ENCODE measurements at places on chromosomes 7 and 10.

GRCh38 chr7:123616223-123616622 lies 14.6 kb downstream of the ASB15 start:
- H3K4me3 ChIP-seq = no peak overlapping the region
- no peaks in the 10 kb centered on the region for H3K4me1 ChIP-seq
- H3K27ac ChIP-seq = no peak overlapping the region

GRCh38 chr7:23546897-23547572 lies 15.3 kb upstream of the TRA2A start:
- no peaks in the 10 kb centered on the region for H3K36me3 ChIP-seq
- H3K27me3 ChIP-seq = no peaks in the 10 kb centered on the region
- no peak overlapping the region for H3K27ac ChIP-seq
- no peak overlapping the region for H3K4me3 ChIP-seq

DNA sequence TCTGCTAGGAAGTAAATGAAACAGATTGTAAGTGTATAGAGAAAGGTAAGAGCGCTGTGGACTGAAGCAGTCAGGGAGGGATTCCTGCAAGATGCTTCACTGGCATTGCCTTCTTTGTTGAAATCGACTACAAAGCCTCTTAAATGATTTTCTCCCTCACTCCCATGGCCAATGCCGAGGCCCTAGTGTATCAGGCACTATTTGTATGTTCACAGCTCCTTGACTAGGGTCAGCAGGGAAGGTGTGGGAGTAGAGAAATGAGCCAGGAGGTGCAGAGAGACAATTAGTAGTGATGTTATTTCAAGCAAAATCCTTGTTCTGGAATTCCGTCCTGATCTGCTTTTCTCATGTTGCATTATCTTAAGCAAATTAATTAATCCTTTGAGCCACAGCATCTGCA lies 22.9 kb upstream of the DUSP5 start:
- no peaks in the 10 kb centered on the region for H3K4me1 ChIP-seq
- no peaks in the 10 kb centered on the region for H3K36me3 ChIP-seq
- no peak overlapping the region for H3K4me3 ChIP-seq
- no peaks in the 10 kb centered on the region for H3K27me3 ChIP-seq
- no peak for DNase-seq

DNA sequence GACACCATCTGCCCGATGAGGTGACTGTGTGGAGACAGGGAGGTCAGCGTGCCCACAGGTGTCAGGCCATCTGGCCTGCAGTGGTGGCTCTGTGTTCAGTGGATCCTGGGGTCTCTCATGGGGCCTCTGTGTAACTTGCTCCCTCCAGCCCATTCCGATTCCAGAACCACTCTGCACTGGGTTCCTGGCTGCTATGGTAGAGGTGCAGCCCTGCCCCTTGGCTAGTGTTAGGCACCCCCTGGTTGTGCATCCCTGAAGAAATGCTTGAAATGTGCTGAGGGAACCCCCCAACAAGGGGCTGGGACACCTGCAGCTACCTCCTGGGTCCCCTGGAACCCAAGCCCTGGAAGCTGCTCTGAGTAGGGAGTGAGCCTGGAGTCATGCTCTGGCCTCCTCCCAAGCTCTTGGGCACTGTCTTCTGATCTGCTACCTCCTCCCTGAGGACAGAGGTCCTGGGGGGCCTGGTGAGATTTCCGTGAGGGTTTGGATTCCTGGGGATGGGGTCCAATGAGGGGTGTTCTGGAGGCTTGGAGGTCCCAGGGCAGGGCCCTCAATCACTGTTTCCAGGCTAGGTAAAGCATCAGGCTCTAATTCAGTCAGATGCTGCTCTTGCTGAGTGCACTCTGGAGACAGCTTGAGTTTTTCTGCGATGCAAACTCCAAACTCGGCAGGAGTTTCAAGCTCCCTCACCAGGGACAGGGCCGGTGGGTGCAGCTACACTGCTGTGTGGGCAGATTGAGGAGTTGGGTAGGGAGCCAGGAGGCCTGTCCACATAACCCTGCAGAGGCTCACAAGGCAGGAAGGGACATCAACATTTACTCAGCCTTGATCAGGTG lies 27.7 kb downstream of the RAMP3 start:
- H3K4me1 ChIP-seq = no peaks in the 10 kb centered on the region
- no peaks in the 10 kb centered on the region for H3K36me3 ChIP-seq
- no peak overlapping the region for H3K4me3 ChIP-seq
- H3K27me3 ChIP-seq = peaks cover 2% of the 10 kb centered on the region
- no peak for DNase-seq
- H3K27ac ChIP-seq = no peak overlapping the region

DNA sequence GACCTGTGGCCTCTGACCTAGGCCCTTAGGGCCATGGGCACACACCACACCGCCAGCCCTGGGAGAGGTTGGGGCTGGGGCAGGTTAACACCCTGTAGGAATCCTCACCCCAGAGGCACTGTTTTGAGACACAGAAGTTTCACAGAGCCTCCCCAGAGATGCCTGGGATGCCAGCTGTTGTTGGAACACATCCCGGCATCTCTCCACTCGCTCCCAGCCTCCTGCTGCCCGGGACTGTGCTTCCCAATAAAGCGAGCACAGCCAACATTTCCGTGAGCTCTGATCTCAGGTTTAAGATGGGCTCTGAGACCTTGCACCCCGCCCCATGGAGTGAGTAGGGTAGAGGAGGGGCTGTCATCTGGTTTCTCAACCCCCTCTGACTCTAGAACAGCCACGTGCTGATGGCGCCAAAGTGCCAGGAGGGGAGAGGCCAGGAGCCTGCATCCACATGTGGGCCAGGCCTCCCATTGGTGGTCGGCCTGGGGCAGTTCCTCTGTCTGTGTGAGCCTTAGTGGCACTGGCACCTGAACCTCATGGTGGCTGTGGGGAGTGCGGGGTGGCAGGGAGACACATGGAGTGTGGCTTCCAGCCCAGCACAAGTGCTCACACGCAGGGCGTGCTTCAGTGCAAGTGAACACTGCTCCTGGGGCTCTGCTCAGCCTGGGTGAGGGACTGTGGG lies 54.7 kb downstream of the RASGEF1A start:
- H3K4me3 ChIP-seq = no peak overlapping the region
- H3K27ac ChIP-seq = no peak overlapping the region
- no peaks in the 10 kb centered on the region for H3K27me3 ChIP-seq
- no peaks in the 10 kb centered on the region for H3K4me1 ChIP-seq

All from B cell (primary cell).